Vagina (tissue), 2 donors: ENCODE measurements at places on chromosomes 7 and 10. TPM values are rescaled to one million over a fixed set of nuclear protein-coding genes. Genes with fewer than 3 reads are reported as not detected.

DNA sequence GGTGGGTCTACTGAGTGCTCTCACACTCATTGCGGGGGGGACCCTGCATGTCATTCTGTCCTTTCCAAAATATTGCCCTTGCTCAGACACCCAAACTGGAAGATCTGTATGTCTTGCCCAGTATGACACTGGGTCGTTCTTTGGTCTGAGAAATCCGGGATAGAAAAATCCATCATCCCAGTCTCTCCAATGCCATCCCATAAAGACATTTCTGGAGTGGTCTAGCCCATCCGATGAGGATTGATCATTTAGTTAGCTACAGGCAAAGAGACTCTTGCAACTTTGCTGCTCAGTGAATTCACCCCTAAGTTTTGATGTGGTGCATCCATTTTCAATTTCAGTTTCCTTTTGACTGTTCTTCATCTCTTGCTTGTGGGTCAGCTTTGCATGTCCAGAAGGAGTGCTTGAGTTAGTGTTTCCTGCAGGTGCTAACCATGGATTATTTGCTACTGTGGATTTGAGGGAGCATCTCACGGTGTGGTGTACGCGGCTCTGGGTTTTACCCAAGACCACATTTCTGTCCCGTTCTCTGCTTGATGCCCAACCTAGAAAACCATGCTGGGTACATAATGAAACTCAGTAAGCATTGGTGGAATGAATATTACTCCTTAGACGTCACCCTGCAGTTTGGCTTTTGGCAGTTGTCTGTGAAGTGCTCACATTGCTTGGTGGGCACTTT, 247.0 kb upstream of the MKI67 start:
- DNase-seq: peak; percentile 42

DNA sequence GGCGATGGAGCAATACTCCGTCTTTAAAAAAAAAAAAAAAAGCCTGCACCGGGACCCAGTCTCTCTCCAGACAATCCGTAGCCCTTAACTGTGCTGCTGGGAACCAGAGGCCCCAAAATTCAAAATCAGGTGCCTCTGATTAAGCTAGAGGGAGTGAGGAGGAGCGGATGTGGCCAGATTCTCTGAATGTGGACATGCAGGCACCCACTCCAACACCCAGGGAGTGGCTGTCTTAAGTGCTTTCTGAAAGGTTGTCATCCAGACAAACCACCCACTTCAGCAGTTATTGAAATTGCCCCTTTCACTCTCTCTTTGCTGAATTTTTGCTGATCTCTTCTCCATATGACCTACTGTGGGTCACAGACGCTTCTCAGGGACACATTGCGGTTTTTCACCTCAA, 14.2 kb downstream of the NRP1 start:
- DNase-seq: no peak

GRCh38 chr10:57049096-57049495, 688.0 kb upstream of the ZWINT start:
- no peak for DNase-seq

GRCh38 chr10:21715531-21716195, 181.6 kb downstream of the MLLT10 start:
- DNase-seq: no peak

Gene CC2D2B
- total RNA-seq: 2.5 TPM

Gene NPTX2
- 13.0 TPM for total RNA-seq

Gene TMEM26
- total RNA-seq: 0.25 TPM

GRCh38 chr7:129370812-129371211, 63.4 kb upstream of the STRIP2 start:
- DNase-seq: no peak
